HTR-8/SVneo (cell line): ENCODE measurements at places on chromosomes 6 and 20.
A peak's percentile ranks its signal among the peaks of the same experiment; 100 is the strongest.

DNA sequence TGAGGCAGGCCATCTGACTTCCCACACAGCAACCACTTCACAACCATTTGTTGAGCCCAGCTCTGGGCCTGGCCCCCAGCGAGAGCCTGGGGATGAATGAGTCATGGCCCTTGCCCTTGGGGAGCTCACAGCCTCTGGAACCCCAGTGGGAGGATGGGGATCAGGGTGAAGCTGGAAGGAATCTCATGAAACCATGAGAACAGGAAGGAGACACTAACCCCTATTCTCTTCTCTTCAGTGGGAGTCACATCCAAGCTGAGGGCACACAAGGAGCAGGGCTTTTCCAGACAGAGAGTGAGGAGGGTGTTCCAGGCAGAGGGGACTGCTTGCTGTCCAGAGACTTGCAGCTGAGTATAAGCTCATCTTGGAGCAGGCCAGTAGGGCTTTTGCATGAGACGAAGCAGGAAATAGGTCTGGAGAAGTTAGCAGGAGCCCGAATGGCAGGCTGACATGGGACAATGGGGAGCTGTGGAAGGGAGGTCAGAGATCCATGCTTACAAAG lies 7.5 kb downstream of the FOXS1 start:
- DNase-seq, result no peak

DNA sequence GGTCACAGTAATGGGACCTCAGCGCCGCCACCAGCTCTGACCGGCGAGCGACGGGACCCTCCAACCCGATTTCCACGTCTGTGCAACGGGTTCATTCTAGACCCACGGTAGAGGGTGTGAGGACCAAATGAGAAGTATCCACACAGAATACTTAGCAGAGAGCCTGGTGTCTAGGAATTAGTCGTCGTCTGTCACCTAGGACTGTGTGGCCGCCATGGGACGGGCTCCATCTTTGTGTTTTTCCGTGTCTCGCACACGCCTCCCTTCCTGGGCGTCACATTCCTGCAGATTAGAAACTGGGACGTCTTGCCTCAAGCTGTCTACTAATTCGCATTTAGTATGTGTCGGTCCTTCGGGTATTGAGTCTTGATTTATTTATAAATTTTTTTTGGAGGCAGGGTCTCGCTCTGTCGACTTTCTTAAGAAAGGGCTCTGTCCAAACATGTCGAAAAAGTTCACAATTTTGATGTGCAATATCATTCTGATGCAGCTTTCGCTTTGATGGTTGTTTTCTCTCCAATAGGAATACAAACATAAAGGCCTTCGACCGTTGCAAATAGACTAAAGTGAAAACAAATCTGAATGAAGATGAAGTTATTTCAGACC lies 563 bp downstream of the MGME1 start:
- peak; percentile 45 for DNase-seq

- no peak for DNase-seq
Observed at GRCh38 chr6:162421004-162421403, 306.6 kb downstream of the PRKN start.

GRCh38 chr20:11350126-11351005 lies 567.3 kb upstream of the BTBD3 start:
- no peak for DNase-seq

- no peak for DNase-seq
Observed at GRCh38 chr6:80357081-80357480, 250.6 kb downstream of the BCKDHB start.

- DNase-seq, result no peak
Observed at GRCh38 chr6:117906507-117906957, 532 bp upstream of the SLC35F1 start.

- no peak for DNase-seq
Observed at GRCh38 chr20:23488996-23489395, 1.9 kb upstream of the CST8 start.

DNA sequence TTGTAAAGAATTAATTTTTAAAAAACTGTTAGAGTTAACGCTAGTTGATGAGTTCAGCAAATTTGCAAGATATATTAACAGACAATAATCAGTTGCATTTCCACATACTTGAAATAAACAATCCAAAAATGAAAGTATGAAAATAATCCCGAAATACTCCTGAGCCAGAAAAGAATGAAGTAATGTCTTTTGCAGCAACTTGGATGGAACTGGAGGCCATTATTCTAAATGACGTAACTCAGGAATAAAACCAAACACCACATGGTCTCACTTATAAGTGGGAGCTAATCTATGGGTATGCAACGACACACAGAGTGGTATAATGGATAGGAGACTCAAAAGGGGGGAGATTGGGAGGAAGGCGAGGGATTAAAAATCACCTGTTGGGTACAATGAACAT lies 872.9 kb upstream of the GJE1 start:
- DNase-seq, result no peak

DNA sequence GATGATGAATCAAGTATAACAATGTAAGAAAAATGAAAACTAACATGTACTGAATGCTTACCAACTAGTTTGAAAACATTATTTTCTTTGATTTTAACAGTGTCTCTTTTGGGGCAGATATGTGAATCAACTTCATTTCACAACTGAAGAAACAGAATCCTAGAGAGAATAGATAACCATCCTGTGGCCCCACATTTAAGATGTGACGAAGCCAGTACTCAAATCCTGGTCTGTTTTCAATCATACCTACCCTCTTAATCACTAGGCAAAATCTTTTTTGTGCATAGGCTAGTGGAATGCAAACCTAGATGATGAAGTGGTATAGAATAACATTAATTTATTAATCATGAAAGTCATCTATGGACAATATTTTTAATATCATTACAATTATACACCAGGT lies 371.6 kb upstream of the EPHA7 start:
- no peak for DNase-seq

DNA sequence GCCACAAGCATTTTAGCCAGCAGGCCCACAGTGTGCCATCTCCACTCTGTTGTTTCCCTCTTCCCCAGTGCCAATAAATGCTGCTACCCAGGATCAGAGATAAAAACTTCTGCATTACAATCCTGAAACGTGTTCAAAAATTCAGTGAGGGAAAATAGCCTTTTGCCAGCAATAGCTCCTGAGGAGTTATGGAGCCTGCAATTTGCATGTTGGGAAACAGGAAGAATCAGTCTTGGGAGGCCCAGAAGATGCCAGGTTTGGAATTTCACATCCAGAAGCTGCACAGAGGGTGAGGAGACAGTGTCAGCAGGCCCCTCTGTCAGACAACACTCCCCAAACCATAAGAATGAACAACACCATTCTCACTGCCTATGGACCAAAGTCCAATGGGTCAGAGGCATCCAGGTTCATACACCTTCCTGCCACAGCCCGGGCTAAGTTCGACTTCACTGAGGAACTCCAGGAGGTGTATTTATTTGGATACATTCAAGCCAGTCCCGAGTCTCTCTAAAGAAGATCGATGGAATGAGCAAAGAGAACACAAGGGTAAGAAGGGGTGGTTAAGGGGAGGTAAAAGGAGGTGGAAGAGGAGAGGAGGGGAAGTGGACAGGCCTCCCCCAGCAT lies 20.8 kb downstream of the RRBP1 start:
- DNase-seq, result no peak

DNA sequence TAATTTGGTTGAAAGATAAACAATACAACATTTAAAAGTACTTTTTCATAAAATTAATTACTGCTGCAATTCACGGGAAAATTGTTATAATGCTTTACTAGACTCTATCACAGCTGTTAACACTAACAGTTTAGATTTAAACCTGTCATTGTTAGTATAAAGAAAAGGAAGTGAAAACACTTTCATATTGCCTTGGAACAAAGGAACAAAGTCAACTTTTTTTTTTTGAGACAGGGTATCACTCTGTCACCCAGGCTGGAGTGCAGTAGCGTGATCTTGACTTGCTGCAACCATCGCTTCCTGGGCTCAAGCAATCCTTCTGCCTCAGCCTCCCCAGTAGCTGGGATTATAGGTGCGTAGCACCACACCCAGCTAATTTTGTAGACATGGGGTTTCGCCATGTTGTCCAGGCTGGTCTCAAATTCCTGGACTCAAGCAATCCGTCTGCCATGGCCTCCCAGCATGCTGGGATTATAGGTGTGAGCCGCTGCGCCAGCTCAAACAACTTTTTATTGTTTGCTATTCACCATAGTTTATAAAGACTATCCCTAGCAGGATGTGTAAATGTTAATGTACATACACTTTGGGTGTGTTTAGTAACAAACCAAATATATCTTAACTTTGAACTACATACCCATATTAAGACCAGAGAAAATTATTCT lies 22.1 kb downstream of the SLC35A1 start:
- no peak for DNase-seq

GRCh38 chr6:131954775-131955107 lies 3.6 kb upstream of the CCN2 start:
- peak; percentile 88 for DNase-seq

GRCh38 chr20:40470445-40471260 lies 218.4 kb downstream of the MAFB start:
- no peak for DNase-seq

- DNase-seq, result no peak
Observed at GRCh38 chr6:10720265-10720959, 2.5 kb upstream of the TMEM14C start.

- no peak for DNase-seq
Observed at GRCh38 chr6:17886891-17887290, 100.5 kb downstream of the KIF13A start.

GRCh38 chr6:74519163-74519562 lies 686.7 kb downstream of the COL12A1 start:
- DNase-seq, result peak; percentile 3

DNA sequence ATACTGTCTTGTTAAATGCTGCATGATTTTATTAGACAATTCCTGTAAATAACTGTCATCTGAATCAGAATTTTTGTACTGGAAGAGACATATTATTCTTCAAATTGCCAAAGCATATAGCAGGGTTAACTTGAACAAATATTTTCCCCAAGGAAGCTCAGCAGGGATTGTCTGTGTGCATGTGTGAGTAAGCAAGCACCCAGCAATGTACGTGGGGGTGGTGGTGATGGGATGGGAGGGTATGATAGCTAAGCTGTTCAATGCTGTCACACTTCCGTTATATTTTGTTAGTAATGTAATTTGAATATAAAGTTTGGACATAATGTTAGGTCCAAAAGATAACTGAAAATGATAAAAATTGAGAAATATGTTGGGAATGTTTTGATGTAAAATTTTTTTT lies 118.1 kb downstream of the MYB start:
- peak; percentile 48 for DNase-seq

GRCh38 chr6:161128680-161129196 lies 137.2 kb downstream of the MAP3K4 start:
- no peak for DNase-seq

- DNase-seq, result peak; percentile 56
Observed at GRCh38 chr6:166556863-166557322, 29.6 kb downstream of the RAMACL start.

- DNase-seq, result no peak
Observed at GRCh38 chr6:133995296-133995695, 42.3 kb downstream of the TBPL1 start.

GRCh38 chr20:22490287-22491193 lies 93.8 kb downstream of the FOXA2 start:
- DNase-seq, result no peak

- no peak for DNase-seq
Observed at GRCh38 chr6:31216208-31216898, 45.9 kb upstream of the POU5F1 start.

GRCh38 chr6:25413207-25413905 lies 134.2 kb downstream of the CARMIL1 start:
- DNase-seq, result no peak

- DNase-seq, result no peak
Observed at GRCh38 chr20:33444797-33445560, 1.4 kb upstream of the SNTA1 start.

- no peak for DNase-seq
Observed at GRCh38 chr20:3901028-3901705, 12.0 kb downstream of the PANK2 start.

DNA sequence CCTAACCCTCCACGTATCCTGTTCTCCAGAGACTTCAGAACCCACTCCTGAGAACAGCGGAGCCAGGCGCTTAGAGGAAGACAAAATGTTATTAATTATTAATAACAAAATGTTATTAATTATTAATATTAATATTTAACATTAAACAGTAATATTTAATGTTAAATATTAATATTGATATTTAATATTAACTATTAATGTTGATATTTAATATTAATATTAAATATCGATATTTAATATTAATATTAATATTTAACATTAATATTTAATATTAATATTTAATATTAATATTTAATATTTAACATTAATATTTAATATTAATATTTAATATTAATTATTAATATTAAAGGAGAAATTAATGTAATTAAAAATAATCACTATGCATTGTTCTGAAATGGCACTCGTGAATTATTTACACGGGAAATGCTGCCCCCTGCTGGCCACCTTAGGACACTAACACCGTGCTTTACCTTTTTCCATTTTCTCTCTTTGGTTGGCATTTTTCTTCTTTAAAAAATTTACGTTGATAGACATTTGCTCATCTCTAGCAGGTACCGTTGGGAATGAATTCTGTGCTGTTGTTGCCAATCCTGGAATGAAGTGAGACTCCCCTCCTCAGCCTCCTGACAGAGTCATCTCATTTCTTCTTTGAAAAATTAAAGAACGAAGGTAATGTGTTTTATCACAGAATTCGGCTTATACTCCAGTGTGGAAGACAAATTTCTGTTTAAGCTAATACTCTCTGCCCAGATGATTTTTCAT lies 7.5 kb upstream of the GGTLC1 start:
- DNase-seq, result peak; percentile 18

- no peak for DNase-seq
Observed at GRCh38 chr6:128606611-128607010, 86.2 kb upstream of the PTPRK start.

DNA sequence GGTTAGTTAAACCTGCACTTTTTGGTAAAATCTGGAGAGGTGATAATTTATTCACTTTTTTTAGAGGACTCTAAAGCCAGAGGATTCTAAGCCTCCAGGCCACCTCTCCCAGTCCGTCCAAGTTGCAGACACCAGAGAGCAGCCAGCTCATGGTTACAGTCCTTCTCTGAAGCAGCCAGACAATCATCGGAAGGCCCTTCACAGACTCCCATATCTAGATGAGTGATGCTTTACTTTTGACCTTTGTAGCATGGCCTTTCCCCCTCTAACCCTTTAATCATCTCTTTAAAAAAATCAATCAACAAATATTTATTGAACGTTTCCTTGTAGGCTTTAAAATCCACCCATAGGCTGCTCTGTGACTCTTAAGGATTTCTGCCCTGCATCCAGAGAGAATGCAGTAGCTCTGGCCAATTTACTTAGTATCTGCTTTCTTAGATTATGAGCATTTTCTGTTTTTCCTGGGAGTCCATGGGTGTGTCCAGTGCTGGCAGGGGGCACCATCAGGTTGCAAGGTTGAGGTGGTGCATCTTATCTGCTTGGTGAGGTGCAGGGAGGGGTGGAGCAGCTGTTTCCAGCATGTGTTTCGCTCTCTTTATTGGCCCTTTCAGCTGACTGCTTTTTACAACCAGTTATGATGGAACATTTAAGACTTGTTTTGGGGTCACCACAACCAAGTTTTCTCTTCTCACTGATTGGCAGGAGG lies 58.6 kb downstream of the JARID2 start:
- DNase-seq, result no peak

GRCh38 chr6:166955865-166956443 lies 396 bp downstream of the RNASET2 start:
- no peak for DNase-seq

GRCh38 chr20:64205611-64206026 lies 41.4 kb downstream of the MYT1 start:
- DNase-seq, result no peak
